ENCODE measurements at places on chromosomes 11 and 22. TPM values are rescaled to one million over a fixed set of nuclear protein-coding genes. Genes with fewer than 3 reads are reported as not detected.
A peak's percentile ranks its signal among the peaks of the same experiment; 100 is the strongest.

GRCh38 chr11:131334601-131335000 lies 35.8 kb upstream of the NTM start:
- H3K27me3 ChIP-seq: peaks cover 2% of the 10 kb centered on the region
- no peak overlapping the region for H3K4me3 ChIP-seq
- H3K27ac ChIP-seq: no peak overlapping the region
- no peaks in the 10 kb centered on the region for H3K36me3 ChIP-seq
- no peak for DNase-seq
- H3K4me1 ChIP-seq: no peaks in the 10 kb centered on the region

The LAYN gene
- total RNA-seq: 1.2 TPM

GRCh38 chr22:43148581-43148980 lies 2.8 kb upstream of the TSPO start:
- H3K4me1 ChIP-seq: peaks cover 36% of the 10 kb centered on the region
- H3K27me3 ChIP-seq: no peaks in the 10 kb centered on the region
- no peak for DNase-seq
- peak overlapping the region; percentile 61 for H3K4me3 ChIP-seq

GRCh38 chr22:30574997-30575671 lies 669 bp upstream of the GAL3ST1 start:
- H3K4me3 ChIP-seq: no peak overlapping the region
- no peaks in the 10 kb centered on the region for H3K36me3 ChIP-seq
- H3K27me3 ChIP-seq: no peaks in the 10 kb centered on the region
- H3K4me1 ChIP-seq: peaks cover 5% of the 10 kb centered on the region

DNA sequence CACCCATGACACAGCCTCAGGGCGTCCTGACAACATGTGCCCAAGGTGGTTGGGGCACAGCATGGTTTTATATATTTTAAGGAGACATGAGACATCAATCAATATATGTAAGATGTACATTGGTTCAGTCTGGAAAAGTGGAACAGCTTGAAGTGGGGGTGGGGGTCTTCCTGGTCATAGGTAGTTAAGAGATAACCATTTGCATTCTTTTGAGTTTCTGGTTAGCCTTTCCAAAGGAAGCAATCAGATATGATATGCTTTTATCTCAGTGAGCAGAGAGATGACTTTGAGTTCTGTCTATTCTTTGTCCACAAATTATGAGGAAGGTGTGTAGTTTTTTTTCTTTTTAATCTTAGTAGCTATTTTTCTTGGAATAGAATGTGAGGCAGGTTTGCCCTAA lies 10.1 kb upstream of the ANAPC15 start:
- H3K27ac ChIP-seq: no peak overlapping the region
- peaks cover 12% of the 10 kb centered on the region for H3K36me3 ChIP-seq
- no peak for DNase-seq
- no peaks in the 10 kb centered on the region for H3K4me1 ChIP-seq

The NXPE4 gene
- total RNA-seq: not detected

The AIFM3 gene
- total RNA-seq: 0.47 TPM

DNA sequence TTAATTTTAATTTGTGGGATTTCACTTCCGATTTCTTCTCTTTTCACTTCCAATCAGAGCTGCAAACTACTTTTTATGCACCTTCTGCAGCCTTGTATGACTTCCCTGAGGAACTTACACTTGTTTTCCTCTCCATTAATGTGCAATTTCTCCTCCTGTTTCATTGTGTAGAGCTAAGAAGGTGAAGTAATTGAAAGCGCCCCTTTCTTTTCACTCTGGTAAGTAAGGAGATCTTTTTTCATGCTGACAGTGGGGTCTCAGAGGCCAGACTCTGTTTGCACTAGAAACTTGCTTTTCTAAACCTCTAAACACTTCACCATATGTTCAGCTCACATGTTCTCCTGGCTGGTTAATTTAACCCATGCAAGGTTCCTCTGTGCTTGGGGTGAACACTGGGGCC lies 117.0 kb downstream of the FANCF start:
- peaks cover 8% of the 10 kb centered on the region for H3K27me3 ChIP-seq
- H3K36me3 ChIP-seq: no peaks in the 10 kb centered on the region
- no peaks in the 10 kb centered on the region for H3K4me1 ChIP-seq
- no peak for DNase-seq

The BLID gene
- total RNA-seq: not detected

GRCh38 chr11:46976182-46976854 lies 39.8 kb downstream of the CSTPP1 start:
- H3K27ac ChIP-seq: no peak overlapping the region
- no peak for DNase-seq
- no peaks in the 10 kb centered on the region for H3K27me3 ChIP-seq
- no peaks in the 10 kb centered on the region for H3K36me3 ChIP-seq
- H3K4me1 ChIP-seq: no peaks in the 10 kb centered on the region

DNA sequence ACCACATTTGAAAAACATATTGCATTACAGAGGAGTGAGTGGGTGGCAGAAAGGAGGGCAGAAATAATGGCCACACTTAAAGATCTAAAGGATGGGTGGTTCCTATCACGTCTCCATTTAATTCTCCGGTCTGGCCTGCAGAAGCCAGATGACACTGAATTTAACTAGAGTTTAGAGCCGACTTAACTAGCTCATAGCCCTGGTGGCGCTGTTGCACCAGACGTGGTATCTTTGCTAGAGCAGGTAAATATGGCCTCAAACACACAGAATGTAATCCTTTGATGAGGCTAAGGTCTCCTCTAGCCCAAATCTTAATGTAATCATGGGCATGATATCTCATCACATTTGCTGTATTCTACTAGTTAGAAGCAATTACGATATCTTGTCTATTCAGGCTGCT lies 51.5 kb upstream of the GAL start:
- H3K4me1 ChIP-seq: no peaks in the 10 kb centered on the region
- H3K4me3 ChIP-seq: no peak overlapping the region
- no peak for DNase-seq
- no peaks in the 10 kb centered on the region for H3K36me3 ChIP-seq

- H3K4me3 ChIP-seq: peak overlapping the region; percentile 70
- H3K36me3 ChIP-seq: peaks cover 3% of the 10 kb centered on the region
- H3K27ac ChIP-seq: no peak overlapping the region
- H3K4me1 ChIP-seq: peaks cover 59% of the 10 kb centered on the region
- H3K27me3 ChIP-seq: peaks cover 16% of the 10 kb centered on the region
Measured at GRCh38 chr11:61833926-61834277, 5.8 kb downstream of the FADS2 start.

GRCh38 chr22:41563051-41563711 lies 2.4 kb downstream of the CSDC2 start:
- no peaks in the 10 kb centered on the region for H3K4me1 ChIP-seq
- peaks cover 20% of the 10 kb centered on the region for H3K27me3 ChIP-seq
- no peak overlapping the region for H3K27ac ChIP-seq
- no peak for DNase-seq
- no peak overlapping the region for H3K4me3 ChIP-seq
- H3K36me3 ChIP-seq: no peaks in the 10 kb centered on the region

The GAL3ST3 gene
- not detected for total RNA-seq

GRCh38 chr11:61971248-61972111 lies 4.0 kb upstream of the FTH1 start:
- no peak for DNase-seq
- no peaks in the 10 kb centered on the region for H3K27me3 ChIP-seq
- H3K4me1 ChIP-seq: peaks cover 39% of the 10 kb centered on the region
- H3K27ac ChIP-seq: peak overlapping the region; percentile 63

DNA sequence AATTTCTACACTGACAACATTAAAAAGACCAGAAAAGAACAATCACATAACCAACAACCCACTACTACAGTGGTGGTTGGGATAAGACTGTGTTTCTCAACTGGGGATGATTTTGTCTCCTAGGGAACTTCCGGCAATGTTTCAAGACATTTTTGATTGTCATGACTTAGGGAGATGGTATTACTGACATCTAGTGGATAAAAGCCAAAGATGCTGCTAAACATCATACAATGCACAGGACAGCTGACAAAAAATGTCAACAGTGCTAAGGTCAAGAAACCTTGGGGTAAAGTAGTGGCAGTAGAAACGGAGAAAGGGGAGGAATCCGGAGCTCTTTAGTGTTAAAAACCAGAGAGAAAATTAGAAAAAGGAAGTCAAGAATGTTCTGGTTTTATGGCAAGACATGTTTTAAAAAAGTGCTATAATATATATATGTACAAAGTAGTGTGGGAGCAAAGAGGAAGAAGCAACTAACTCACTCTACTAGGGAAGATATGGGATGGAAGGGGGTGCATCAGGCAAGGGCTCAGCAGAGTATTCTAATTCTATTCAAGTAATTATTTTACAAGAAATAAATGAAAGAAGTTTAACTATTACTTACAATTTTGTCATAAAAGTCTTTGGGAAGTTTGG lies 37.2 kb downstream of the CKAP5 start:
- peaks cover 8% of the 10 kb centered on the region for H3K36me3 ChIP-seq
- no peak overlapping the region for H3K27ac ChIP-seq
- no peaks in the 10 kb centered on the region for H3K27me3 ChIP-seq

- no peak for DNase-seq
- peak overlapping the region; percentile 66 for H3K27ac ChIP-seq
- H3K27me3 ChIP-seq: no peaks in the 10 kb centered on the region
- H3K36me3 ChIP-seq: no peaks in the 10 kb centered on the region
Measured at GRCh38 chr22:44172370-44173108, 8.2 kb upstream of the PARVG start.

DNA sequence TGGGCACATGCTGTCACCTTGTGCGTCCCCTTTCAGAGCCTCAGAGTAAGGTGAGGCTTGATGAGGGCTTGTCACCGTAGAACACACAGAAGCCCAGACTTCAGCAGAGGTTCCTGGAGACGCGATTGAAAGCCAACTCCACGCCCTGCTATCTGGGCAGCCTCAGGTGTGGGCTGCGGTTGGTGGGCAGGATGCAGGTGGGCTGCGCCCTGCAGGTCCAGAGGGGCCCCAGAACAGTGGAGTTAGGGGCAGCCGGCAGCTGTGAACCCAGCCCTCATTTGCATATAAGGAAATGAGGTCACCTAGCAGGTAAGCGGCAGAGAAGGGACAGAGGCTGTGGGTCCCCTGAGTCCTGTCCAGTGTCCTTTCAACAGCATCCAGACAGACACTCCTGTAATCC lies 15.4 kb downstream of the PHLDA2 start:
- H3K4me3 ChIP-seq: peak overlapping the region; percentile 61
- H3K4me1 ChIP-seq: peaks cover 20% of the 10 kb centered on the region

DNA sequence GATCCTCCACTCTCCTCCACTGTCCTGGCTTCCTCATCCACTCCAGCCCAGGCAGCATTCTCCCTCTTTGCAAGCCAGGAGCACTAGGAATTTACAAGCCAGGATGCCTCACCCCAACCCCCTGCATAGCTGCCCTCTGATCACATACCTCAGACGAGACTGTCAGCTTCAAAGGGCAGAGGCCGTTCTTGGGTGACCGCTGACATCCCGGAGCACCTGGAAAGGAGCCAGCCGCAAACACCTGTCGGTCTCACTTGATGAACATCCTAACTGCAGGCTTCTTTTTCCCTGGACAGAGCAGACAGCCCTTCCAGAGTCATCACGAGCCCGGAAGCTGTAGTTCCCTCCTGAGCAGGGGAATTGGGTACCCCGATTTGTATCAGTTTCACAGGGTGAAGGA lies 451.3 kb upstream of the B3GAT1 start:
- H3K27ac ChIP-seq: no peak overlapping the region
- H3K27me3 ChIP-seq: peaks cover 8% of the 10 kb centered on the region
- H3K36me3 ChIP-seq: no peaks in the 10 kb centered on the region
- H3K4me1 ChIP-seq: peaks cover 2% of the 10 kb centered on the region
- no peak for DNase-seq

GRCh38 chr11:2136209-2136951 lies 2.8 kb downstream of the IGF2 start:
- peak overlapping the region; percentile 33 for H3K4me3 ChIP-seq
- H3K27me3 ChIP-seq: peaks cover 78% of the 10 kb centered on the region
- H3K36me3 ChIP-seq: no peaks in the 10 kb centered on the region
- peaks cover 6% of the 10 kb centered on the region for H3K4me1 ChIP-seq
- H3K27ac ChIP-seq: no peak overlapping the region

GRCh38 chr11:106161775-106162634 lies 84.5 kb downstream of the AASDHPPT start:
- H3K27ac ChIP-seq: no peak overlapping the region
- peaks cover 16% of the 10 kb centered on the region for H3K27me3 ChIP-seq
- H3K36me3 ChIP-seq: no peaks in the 10 kb centered on the region
- DNase-seq: no peak

- DNase-seq: peak; percentile 59
- H3K27me3 ChIP-seq: peaks cover 5% of the 10 kb centered on the region
- no peak overlapping the region for H3K27ac ChIP-seq
- peaks cover 10% of the 10 kb centered on the region for H3K36me3 ChIP-seq
Measured at GRCh38 chr22:25048659-25049647, 96.4 kb downstream of the KIAA1671 start.

DNA sequence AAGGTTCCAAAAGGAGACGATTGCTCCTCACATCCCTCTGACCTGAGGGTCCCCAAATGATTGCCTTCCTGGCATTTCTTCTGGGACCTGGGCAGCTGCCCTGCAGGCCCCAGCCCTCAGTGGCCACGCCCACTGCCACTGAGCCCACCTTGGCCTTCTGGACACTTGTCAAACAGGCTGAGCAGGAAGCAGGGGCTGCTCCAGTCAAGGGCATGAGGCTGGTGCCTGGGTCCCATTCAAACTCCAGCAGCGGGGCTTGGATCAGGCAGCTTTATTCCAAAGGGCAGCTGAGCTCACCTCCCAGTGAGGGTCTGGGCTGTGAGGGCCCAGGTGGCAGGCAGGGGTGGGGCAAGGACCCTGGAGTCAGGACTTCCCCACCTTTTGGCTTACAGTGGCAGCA lies 13.6 kb downstream of the KCTD17 start:
- no peak overlapping the region for H3K27ac ChIP-seq
- no peaks in the 10 kb centered on the region for H3K36me3 ChIP-seq
- H3K4me1 ChIP-seq: peaks cover 8% of the 10 kb centered on the region

The KCNJ1 gene
- total RNA-seq: not detected

The CARD10 gene
- total RNA-seq: 1.4 TPM

DNA sequence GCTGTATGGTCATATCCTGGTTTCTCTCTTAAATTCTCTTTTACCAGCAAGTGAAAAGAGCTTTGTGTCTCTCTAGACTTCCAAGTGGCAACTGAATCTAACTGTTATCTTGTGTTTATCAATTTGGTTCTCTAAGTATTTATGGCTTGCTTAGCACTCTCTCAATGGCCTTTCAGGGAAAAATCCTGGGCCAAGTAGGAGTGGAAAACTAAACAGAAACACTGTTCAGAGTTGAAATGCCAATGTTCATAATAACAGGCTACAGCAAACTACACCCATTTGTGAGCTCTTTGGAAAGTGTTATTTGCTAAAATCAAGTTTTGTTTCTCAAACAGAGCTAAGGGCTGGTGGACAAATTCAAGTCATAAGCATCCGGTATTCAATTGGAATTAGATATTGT lies 10.1 kb downstream of the MMP12 start:
- H3K36me3 ChIP-seq: no peaks in the 10 kb centered on the region
- no peak for DNase-seq
- H3K4me3 ChIP-seq: no peak overlapping the region
- H3K27me3 ChIP-seq: peaks cover 13% of the 10 kb centered on the region

DNA sequence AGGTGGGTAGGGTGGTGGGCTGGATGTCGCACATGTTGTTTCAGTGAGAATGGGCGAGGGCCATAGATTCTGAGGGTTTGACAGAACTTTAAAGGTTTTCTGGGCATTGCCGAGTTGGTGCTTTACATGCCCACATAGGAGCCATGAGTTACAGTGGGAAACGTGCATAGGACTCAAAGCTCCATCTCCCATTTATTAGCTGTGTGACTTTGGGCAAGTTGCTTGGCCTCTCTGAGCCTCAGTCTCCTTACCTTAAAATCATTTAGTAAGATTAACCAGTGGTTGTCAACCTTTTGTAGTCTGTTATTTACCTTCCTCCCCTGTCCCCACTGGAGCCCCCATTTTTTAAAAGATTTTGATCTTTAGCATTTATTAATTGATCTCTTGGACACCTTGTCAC lies 67.4 kb downstream of the SYT13 start:
- peaks cover 11% of the 10 kb centered on the region for H3K36me3 ChIP-seq
- no peak for DNase-seq
- H3K4me3 ChIP-seq: no peak overlapping the region
- H3K27me3 ChIP-seq: no peaks in the 10 kb centered on the region
- H3K27ac ChIP-seq: no peak overlapping the region

Data from naive thymus-derived CD8-positive, alpha-beta T cell (primary cell).